ENCODE measurements at places on chromosomes 2 and 18.

DNA sequence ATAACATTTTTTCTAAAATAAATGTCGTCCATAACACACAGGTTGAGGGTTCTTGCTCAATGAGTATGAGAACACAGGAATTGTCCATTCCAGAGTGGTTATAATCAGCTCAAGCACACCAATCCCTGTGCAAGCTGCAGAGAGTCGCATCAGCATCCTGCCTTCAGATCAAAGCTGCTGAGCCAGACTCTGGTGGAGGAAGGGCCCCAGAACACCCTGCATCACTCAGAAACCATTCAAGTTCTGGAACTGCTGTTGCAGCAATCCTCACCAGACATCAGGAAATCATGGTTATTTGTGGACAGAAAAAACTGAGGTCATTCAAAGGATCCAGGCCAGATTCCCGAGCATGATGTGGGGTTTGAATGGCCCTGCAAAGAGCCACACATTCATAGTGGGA is 44.5 kb downstream of the DNER start:
- no peak for DNase-seq

- DNase-seq, result no peak
Observed at GRCh38 chr2:120667981-120668380, 67.7 kb upstream of the GLI2 start.

DNA sequence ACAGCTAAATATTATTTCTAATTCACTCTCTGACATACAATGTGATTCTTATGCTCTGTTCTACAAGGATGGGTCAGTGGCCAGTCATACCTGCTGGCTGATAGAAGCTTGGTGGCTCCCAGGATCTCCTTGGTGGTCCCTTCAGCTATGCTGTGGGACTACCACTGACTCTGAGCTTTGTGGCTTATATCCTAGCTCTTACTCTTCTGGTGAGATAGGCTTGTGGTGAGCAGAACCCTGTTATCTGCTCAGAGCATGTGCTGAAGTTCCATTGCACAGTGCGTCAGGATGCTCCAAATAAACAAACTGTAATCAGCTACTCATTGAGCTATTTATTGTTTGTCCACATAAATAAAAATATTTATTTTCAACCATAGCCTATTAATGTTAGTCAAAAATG is 51.7 kb downstream of the MFSD6 start:
- DNase-seq, result no peak

- no peak for DNase-seq
Observed at GRCh38 chr18:28175150-28175929, 1.6 kb downstream of the CDH2 start.

GRCh38 chr2:48198371-48198770 is 292.1 kb upstream of the FBXO11 start:
- DNase-seq, result no peak

Data from stimulated activated naive CD8-positive, alpha-beta T cell treated with anti-CD3 and anti-CD28 coated beads, Interleukin-15, amount 100 ng/mL, for 72 hours (primary cell).